ENCODE measurements at places on chromosomes 1 and 21.

GRCh38 chr1:61079898-61080336 is 2.4 kb upstream of the NFIA start:
- no peak for DNase-seq

- no peak for DNase-seq
Measured at GRCh38 chr21:24014381-24014780, 1592.9 kb downstream of the MRPL39 start.

DNA sequence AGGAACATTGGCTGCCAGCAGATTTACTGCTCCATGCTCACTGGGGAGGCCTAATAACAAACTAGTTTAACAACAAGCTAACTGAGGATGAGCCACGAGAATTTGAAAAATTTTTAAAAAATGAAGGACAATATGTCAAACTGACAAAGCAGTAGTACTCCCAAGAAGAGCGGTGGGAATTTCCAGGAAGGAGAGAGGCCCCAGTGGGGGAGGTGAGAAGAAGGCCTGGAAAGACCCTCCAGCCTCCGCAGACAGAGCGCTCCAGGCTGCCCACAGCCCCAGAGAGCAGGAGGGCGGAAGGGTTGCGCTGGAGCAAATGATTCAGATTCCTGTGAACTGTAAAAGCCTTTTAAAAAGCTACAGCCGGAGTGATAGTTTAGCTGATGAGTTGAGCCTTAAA is 78.5 kb downstream of the SIPA1L2 start:
- no peak for DNase-seq

GRCh38 chr1:30744060-30744756 is 13.4 kb downstream of the LAPTM5 start:
- peak; percentile 69 for DNase-seq

DNA sequence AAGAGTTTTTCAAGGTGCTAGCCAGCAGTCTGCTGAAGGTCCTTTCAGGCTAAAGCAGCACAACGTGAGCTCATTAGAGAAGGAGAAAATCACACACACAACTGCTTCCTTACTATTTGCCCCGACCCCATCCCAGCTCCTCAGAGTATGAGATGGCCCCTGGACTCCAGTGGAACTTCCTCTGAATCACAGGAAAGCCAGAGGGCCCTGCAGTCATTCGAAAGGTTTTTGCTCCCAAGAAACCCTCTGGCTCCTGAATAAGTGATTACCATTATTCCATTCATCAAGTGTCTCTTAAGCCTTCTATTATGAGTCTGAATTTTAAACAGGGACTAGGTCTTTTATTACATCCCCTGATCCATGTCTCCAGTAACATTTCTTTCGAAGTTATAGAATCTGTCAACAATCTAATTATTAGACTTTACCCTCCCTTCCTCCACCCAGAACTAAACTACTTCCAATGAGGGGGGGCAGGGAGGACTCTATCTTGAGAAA is 14.6 kb downstream of the SIPA1L2 start:
- no peak for DNase-seq

GRCh38 chr21:25396135-25396711 is 211.1 kb downstream of the MRPL39 start:
- DNase-seq, result peak; percentile 94

DNA sequence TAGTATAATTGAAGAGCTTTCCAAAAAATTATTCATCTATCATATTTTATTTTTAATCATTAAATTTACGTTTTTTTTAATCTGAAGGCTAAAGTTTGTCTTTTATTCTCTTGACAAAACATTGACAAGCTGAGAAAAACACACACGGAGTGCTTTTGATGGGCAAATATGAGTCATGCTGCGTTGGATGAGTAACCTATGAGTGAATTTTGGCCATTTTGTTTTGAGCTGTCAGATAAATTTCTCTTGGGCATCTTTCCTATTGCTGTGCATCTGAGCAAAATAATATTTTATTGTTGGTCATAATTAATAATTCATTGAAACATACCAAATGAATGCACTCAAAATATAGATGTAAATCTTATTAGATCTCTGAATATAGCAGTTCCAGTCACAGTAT is 1144.1 kb upstream of the ADGRL2 start:
- no peak for DNase-seq
